ENCODE measurements at places on chromosomes 2 and 18. TPM values are rescaled to one million over a fixed set of nuclear protein-coding genes. Genes with fewer than 3 reads are reported as not detected.

Gene GALNT13
- 6.0 TPM for total RNA-seq

Gene SLC40A1
- total RNA-seq = 72.0 TPM

Gene HOXD4
- 9.9 TPM for total RNA-seq

Gene VWC2L
- total RNA-seq = not detected

Gene FOXD4L1
- total RNA-seq = not detected

Gene CYP26B1
- total RNA-seq = 5.1 TPM

Gene GULP1
- total RNA-seq = 63.2 TPM

Gene CNDP1
- total RNA-seq = not detected

Gene HOXD10
- total RNA-seq = 10.1 TPM

Gene OSGEPL1
- total RNA-seq = 4.4 TPM

Gene GAREM1
- 8.3 TPM for total RNA-seq

Gene TMEM247
- not detected for total RNA-seq

Gene KCTD1
- 9.2 TPM for total RNA-seq

Gene RFX8
- total RNA-seq = 0.38 TPM

Gene CD8B2
- not detected for total RNA-seq

Gene CCDC121
- total RNA-seq = 4.3 TPM

Gene DSG3
- not detected for total RNA-seq

Gene CCDC148
- 0.43 TPM for total RNA-seq

Gene KCNK3
- 13.1 TPM for total RNA-seq

Gene ERCC3
- 28.2 TPM for total RNA-seq

Gene RESP18
- not detected for total RNA-seq

Gene PTPRN
- total RNA-seq = not detected

Gene IFT172
- 15.8 TPM for total RNA-seq

Gene DYNAP
- total RNA-seq = not detected

Gene UGT1A7
- total RNA-seq = not detected

Gene FAM228A
- total RNA-seq = 1.1 TPM

Gene GRHL1
- total RNA-seq = 1.9 TPM

Gene ARID5A
- total RNA-seq = 67.4 TPM

Gene IL1R1
- total RNA-seq = 189 TPM

Gene AAMP
- total RNA-seq = 45.0 TPM

Gene NYAP2
- not detected for total RNA-seq

Gene PLCD4
- 1.9 TPM for total RNA-seq

Gene ZSWIM2
- not detected for total RNA-seq

Gene ARHGAP15
- 23.2 TPM for total RNA-seq

Gene DUSP2
- 3.8 TPM for total RNA-seq

Gene CRYGD
- total RNA-seq = not detected

Gene COLEC12
- 54.9 TPM for total RNA-seq

Gene TRAPPC12
- 87.8 TPM for total RNA-seq

Gene ST8SIA3
- total RNA-seq = not detected

Gene RBBP8
- 16.0 TPM for total RNA-seq

Gene PHLPP1
- 11.4 TPM for total RNA-seq

Gene MDH1B
- total RNA-seq = 1.8 TPM

Gene DSC2
- 2.6 TPM for total RNA-seq

Gene IL18RAP
- total RNA-seq = 4.1 TPM

Measured in posterior vena cava (tissue), 2 donors.